Activated CD4-positive, alpha-beta T cell treated with anti-CD3 and anti-CD28 coated beads, Interleukin-2, amount 50 U/mL, for 16 hours (primary cell): ENCODE measurements at places on chromosomes 2 and 18.

GRCh38 chr2:120885749-120886148 lies 150.1 kb downstream of the GLI2 start:
- DNase-seq, result no peak

GRCh38 chr2:26938399-26939118 lies 31.9 kb upstream of the MAPRE3 start:
- no peak for DNase-seq

GRCh38 chr2:217905896-217906295 lies 96.9 kb downstream of the TNS1 start:
- no peak for DNase-seq

DNA sequence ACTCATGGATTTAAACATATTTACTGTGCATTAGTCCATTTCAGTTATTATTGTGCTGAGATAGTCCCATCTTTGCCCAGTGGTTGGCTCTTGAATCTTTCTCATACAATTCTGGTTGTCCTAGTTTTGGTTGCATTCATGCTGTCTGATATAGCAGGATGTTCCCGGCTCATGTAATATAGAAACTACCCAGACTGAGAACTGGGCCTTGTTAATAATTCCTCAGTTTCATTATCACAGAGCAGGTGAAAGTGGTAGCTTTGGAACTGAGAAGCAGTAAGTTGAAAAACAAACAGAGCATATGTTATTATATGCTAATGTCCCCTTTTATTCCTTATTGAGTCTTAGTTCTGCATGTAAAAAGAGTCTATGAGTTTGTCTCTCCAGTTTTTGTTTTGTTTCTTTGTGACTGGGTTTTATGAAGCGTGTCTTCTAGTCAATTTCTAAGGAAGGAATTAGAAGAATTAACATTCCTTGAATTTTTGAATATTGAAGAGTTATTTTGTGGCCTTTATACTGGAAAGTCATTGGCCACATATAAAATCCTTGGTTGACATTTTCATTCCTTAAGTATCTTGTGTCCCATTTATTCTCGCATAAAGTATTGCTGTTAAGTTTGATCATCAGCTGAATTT lies 43.3 kb downstream of the EIF5B start:
- DNase-seq, result peak; percentile 60

DNA sequence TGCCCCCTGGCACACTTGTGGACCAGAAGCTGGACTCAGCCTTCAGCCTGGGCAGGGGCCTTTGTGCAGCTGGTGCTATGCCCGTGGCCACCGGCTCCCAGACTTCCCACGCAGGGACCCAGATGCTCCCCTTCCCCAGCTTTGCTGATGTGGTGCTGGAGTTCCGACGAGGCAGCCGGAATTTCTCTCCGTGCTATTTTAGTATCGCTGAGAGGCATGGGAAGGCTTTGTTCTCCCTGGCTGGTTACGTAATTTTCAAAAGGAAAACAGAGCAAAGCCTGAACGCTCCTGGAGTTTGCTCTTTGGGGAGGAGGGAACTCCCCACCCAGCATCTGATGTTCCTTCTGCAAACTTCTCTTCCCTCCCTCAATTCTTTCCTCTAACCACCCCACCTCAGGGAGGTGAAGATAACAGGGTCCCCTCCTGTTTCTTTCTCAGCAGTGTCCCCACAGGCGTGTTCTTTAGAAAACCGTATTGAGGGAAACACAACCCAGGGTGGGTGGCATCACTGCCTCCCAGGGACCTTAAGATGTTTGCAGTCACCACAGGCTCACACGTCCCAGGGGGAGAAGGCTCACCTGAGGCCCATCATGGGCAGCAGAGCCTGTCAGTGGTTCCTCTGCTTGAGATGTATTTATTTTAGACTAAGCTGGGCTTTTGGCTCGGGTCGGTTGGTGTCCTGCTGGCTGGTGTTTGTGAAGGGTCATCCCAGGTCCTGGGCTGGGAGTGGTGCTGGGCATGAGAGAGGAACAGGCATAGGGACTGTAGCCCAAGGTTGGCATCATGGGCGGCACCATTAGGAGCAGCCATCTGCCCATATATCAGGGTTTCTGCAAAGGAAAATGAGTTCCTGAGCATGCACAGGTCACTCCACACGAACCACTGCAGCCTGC lies 95.0 kb downstream of the MAPK4 start:
- DNase-seq, result no peak

GRCh38 chr18:28167835-28168349 lies 9.0 kb downstream of the CDH2 start:
- no peak for DNase-seq

DNA sequence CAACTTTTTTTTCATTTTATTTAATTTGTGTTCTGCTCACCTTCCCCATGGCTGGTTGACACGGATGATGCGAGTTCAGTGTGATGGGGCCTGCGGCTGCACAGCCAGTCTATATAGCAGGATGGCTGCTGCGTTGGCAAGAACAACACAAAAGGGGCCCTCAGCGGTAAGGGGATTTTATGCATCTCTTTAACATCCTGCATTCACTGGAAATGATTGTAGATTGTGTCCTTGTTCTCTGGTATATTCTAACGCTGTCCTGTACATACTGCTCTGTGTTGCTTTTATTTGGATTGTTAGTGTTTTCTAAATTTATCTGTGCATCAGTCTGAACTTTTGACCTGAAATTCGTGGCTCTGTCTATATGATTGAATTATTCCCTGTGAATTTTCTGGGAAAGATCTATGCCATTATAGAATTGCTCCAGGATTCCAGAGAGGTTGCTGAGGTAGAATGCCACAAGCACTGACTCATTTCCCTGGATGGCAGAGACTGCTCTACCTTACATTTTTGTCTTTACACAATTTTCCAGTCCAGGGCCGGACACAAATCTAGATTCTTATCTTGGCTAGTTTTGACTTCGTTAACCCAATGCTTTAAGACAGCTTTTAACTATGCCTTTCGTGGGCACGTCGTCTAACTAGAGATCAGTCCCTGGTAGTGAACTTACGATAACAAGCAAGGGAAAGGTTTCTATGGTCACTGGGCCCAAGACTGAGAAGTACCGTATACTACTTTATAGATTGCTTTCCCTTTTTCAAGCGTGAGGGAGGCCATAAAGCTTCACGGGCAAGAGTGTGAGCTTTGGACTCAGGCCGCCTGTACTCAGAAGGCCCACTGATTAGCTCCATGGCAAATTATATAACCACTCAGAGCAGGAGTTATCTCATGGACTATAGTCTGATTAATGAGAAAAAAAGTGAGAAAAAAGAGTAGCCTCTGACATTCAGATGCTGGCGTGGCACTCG lies at the start of gene CRYGC:
CRYGC (minus strand) TSS at position 85 of the 968 bp plus-strand sequence; CDS start at position 49, 36 bp downstream.
- DNase-seq, result no peak

DNA sequence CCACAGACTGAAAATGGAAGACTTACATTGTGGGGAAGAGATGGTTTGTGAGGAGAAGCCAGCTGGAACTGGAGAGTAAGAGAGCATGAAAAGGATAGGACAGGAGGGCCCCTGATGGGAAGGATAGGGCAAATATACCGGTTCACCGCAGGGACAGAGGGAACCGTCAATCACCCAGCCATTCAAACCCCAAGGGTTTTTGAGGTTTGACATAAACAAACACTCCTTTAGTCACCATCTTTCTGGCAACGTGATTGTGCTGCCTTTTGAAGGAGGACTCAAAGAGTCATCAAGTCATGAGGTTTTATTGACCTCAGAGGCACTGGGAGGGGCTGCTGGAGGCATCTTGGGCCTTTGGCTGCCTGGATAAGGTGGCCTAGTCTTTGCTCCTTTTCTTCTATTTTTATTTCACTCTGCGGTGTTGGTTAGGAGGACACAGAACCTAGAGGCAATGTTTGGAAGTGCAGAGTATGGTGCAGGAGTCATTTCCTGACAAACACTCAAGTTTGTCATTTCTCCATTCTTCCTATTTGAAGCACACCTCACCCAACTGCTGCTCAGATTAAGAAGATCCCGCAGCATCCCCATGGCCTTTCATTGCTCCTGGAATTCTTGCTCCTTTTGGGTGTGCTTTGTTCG lies 487.3 kb upstream of the SPRED2 start:
- no peak for DNase-seq

GRCh38 chr2:67446491-67446911 lies 49.4 kb downstream of the ETAA1 start:
- DNase-seq, result no peak

GRCh38 chr18:3891245-3891644 lies 441.3 kb downstream of the TGIF1 start:
- DNase-seq, result no peak

- DNase-seq, result peak; percentile 74
Measured at GRCh38 chr18:4016391-4017049, 438.6 kb downstream of the DLGAP1 start.

- DNase-seq, result no peak
Measured at GRCh38 chr2:2645162-2645855, 314.2 kb upstream of the MYT1L start.

- no peak for DNase-seq
Measured at GRCh38 chr2:96414161-96414710, 78.7 kb downstream of the NCAPH start.

DNA sequence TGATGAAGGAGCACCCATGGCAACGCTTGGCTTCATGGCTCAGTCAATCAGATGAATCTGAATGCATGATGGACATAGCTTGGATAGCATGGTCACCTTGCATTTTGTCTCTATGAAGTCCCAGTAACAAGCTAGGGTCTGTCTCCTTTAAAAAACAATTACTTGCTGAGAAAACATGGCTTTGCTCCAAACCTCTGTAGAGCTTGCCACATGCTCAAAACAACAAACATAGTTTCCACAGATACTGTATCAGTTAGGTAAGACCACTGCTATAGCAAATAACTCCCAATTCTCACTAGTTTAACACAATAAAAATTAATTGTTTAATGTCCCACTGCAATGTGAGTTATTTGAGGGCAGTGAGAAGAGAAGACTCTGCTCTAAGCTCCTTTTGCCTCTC lies 401.0 kb downstream of the IRS1 start:
- DNase-seq, result no peak

DNA sequence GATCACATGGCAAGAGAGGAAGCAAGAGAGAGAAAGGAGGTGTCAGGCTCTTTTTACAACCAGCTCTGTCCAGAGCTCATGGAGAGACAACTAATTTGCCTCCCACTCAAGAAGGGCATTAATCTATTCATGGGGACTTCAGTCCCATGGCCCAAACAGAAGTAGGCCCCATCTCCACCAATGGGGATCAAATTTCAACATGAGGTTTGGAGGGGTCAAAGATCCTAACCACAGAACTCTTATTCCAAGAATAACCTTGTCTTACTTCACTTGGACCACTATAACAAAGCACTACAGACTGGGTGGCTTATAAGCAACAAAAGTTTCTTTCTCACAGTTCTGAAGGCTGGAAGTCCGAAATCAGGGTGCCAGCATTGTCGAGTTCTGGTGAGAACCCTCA lies 31.8 kb downstream of the GRB14 start:
- DNase-seq, result no peak

GRCh38 chr2:187499941-187500532 lies 52.0 kb upstream of the CALCRL start:
- peak; percentile 56 for DNase-seq

GRCh38 chr18:55491616-55492015 lies 96.4 kb downstream of the TCF4 start:
- DNase-seq, result no peak

GRCh38 chr18:40414155-40414754 lies 1540.8 kb upstream of the PIK3C3 start:
- no peak for DNase-seq

DNA sequence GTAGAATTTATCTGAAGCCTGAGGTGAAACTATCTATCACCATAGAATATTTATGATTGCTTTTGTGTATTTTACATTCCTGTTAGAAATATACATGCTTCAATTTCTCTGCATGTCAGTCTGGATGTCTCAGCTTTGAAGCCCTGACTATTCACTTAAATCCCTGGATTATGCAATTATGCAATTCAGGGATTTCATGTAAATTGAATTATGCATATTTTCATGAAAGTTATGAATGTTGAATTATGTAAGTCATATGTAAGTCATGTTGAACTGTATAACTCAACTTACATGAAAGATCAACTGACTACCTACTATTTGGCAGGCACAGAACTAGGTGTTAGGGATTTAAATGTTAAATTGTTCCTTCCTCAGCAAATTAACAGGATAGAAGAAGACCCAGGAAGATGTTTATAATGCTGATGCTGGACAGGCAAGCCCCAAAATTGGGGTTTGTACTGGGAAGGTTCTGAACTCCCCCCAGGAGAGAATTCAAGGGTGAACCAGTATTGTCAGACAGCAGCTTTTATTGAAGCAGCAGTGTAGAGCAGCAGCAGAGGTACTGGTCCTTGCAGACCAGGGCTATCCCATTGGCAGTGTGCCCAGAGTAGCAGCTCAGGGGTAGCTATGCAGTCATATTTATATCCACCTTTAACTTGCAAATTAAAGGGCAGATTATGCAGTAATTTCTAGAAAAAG lies 236.5 kb downstream of the ZNF804A start:
- DNase-seq, result no peak

GRCh38 chr2:113822087-113822815 lies 65.8 kb upstream of the SLC35F5 start:
- DNase-seq, result no peak

DNA sequence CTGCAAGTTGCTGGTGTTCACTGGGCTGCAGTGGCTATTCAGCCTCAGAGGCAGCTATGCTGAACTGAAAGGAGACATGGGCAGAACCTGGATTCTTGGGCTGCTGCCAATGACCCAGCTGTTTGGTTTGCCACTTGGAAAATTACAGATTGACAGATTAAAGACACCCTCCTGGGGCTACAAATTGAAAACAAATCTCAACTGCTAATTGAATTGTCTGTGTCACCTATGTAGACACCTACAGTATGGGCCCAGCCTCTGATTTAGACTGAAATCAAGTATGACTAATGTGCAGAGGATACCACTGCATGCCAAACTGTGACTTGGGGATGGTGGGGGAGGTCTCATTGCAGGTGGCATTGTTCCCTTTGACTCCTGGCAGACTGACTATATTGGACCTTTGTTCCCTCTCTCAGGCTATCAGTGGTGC lies 42.8 kb downstream of the ITSN2 start:
- DNase-seq, result peak; percentile 52

GRCh38 chr2:116319935-116320334 lies 1494.6 kb upstream of the DDX18 start:
- DNase-seq, result no peak

DNA sequence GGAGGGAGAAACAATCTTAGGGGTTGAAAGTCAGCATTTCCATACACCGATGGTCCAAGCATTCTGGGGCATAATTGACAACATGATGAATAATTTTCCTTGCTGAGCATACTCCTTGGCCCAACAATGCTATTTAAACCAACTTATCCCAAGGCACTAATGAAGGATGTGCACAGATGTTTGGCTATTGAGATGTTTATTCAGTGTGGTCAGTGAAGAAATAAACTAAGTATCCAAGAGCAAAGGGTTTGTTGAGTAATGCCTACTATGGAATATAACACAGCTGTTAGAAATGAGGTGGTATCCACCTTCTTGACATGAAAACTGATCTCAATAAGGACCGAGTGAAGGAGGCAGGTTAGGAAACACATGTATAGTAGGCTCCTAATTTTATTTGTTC lies 53.9 kb upstream of the RAB6D start:
- no peak for DNase-seq
